ENCODE measurements at places on chromosomes 1 and 21.
A peak's percentile ranks its signal among the peaks of the same experiment; 100 is the strongest.

GRCh38 chr1:158037008-158037865, 43.8 kb downstream of the KIRREL1 start:
- no peak for DNase-seq

DNA sequence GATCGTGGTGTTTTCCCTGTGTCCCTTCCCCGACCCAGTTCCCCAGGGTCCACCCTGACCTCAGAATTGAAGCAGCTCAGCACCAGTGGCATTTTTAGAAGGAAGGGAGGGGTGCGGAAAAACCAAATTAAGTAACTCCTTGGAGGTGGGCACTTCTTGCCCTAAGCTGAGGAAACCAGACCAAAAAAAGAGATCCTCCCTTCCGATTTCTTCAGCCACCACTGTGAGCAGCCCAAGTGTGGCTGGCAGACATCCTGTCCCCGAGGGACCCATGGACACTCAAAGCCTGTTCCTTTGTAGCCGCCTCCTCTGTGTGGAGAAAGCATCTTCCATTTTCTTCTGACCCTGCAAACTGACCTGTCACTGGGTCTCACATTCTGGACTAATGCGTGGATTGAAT, 31.3 kb downstream of the KIRREL1 start:
- DNase-seq, result no peak

DNA sequence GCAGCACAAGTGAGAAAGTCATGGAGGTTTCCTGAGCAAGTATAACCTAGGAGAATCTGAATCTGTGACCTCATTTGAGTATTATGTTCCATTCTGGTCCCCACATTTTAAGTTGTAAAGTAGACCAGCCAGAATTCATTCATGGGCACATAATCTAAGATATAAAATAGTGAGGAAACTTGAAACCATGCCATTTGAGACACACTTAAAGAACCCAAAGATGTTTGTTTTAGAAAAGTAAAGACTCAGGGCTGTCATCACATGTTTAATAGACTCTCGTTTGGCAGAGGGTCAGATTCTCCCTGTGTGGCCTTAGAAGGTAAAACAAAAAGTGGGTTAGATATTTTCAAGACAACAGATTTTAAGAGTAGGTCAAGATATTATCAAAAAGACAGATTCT, 6.4 kb downstream of the SZT2 start:
- DNase-seq, result no peak

GRCh38 chr1:35807614-35808449, at the start of gene AGO4:
AGO4 (plus strand) TSS chr1:35808016; CDS start chr1:35808417, 401 bp downstream.
- DNase-seq, result peak; percentile 68

DNA sequence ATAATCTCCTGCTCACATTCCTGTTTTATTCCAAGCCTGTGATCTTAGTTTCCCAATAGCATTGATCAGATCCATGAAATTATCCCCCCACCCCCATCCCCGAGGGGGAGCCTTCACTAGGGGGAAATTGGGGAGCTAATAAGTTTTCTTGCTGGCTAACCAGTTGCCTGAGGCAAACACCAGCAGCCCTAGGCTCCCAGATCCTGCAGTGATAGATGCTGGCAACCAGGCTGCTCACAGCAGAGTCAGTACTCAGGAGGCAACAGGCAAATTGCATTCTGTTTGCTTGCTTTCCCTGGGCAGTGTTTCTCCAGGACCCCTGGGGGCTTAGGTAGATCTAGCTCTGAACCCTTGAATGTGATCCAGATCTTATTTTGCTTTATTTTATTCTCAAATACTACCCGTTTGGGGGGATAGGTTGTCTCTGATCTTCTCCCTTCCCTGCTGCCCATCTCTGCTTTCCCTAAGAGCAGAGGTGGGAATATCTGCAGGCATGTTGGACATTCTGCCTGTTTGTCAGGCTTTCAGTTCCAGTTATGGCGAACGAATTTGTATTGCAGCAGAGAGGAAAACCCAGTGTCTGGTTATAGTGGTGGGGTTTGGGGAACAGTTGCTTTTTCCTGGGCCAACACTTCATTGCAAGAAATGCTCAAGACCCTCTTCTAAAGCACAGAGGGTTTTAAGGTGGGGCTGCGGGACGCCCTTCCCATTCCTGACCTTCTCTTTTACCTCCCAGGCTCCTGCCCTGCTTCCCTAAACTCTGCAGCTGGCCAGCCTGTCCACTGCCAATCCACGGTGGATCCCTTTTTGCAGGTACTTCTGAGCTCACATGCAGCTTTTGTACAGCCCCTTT, 289.8 kb upstream of the PLXNA2 start:
- DNase-seq, result no peak

DNA sequence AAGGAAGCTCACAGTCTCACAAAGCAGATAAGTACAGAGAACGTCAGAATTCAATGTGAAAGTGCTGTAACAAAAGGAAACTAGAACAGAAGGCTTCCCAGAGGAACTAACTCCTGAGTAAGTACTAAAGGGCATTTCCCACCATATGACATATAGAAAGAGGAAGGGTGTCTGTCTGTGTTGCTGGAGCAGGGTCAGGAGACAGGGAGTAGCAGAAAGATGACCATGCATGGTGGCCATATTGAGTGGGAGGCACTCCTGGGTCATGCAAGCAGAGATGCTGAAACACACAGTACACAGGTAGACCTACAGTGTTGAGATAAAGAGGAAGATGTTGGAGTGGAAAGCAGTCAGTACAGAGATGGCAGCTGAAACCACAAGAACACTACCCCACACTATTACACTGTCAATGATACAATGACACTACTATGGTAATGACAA, 47.3 kb downstream of the SLC25A24 start:
- no peak for DNase-seq

DNA sequence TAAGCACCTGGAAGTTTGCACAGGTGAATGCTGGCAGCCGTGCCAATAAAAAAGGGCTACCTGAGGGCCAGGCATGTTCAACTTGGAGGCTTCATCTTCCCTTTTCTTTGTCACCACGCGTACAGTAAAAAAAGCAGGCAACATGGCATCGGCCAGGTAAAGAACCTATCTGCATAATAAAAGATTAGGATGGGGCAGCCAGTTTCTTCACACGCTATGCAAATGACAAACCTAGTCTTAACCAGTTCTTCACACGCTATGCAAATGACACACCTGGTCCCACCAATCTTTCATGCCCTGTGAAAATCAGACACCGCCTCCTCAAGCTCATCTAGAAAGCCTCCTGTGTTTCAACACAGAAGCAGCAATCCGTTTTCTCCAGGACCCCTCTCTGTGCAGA, 413.4 kb downstream of the HLX start:
- no peak for DNase-seq

- DNase-seq, result no peak
These were observed 81.9 kb downstream of the FGGY start for GRCh38 chr1:59378621-59379370.

GRCh38 chr21:42521384-42521783, 7.7 kb downstream of the SLC37A1 start:
- no peak for DNase-seq

DNA sequence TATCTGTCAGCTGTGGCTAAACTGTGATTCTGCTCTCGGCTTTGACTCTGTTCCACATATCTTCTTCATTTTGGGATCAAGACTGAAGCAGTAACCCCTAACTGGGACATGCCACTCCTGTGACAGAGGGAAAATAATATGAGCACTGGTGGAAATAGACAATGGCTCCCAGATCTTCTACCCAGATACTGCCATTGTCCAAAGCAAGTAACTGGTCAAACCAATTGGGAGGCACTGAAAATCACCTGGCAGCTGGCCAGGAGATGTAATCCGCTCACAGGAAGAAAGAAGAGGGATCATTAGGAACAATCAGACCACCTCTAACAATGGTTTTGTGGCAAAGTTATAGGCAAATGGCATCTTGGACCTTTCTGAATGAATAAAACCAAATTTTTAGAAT, 10.7 kb downstream of the SNX7 start:
- no peak for DNase-seq

DNA sequence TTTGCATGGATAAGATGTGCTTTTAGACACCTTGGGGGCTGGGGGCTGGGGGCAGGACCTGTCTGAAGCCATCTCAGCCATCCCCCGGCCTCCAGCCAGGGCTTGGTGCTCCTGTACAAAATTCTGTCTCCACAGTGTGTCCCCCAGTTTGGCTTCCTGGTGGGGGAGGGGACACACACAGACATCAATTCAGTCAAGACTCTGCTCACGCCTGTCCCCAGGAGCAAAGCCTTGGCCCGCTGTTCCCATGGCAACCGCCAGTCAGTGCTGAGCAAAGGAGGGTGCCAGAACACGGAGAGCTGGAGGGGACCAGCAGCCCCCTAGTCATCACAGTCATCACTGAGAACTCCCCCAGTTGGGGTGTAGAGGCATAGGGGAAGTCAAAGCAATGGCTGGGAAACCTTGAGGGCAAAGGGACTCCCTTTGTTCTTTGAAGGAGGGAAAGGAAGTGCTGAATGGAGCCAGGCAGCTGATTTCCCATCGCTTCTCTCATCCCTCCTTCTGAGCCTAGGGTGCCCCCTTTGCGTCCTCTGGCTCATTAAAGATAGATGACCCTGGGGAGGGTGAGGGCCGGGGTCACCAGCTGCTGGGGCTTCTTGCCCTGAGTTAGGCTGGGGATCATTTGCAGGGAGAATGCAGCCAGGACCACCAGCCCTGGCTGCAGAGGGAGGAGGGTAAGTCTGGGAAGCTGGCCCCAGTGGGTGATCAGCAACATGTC, 134.9 kb upstream of the IPO9 start:
- DNase-seq, result no peak

- DNase-seq, result no peak
These were observed 30.9 kb downstream of the PDE9A start for GRCh38 chr21:42684109-42684916.

DNA sequence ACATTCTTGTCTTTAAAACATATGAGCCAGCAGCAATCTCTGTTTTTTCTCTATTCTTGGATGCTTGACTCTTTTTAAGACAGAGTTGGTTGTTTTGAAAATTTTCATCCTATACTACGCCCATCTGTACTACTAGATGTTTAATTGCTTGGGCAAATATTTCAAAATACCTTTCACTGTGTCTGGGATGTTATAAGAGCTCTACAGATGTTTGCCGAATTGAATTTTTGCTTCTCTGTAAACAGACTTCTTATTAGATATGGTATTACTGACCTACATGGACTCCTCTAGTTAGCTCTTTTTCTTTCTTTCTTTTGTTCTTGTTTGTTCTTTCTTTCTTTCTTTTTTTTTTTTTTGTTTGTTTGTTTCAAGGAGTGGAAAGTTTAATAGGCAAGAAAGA, 345.1 kb downstream of the ST6GALNAC3 start:
- DNase-seq, result no peak

GRCh38 chr1:165829888-165830287, 2.5 kb downstream of the UCK2 start:
- no peak for DNase-seq

DNA sequence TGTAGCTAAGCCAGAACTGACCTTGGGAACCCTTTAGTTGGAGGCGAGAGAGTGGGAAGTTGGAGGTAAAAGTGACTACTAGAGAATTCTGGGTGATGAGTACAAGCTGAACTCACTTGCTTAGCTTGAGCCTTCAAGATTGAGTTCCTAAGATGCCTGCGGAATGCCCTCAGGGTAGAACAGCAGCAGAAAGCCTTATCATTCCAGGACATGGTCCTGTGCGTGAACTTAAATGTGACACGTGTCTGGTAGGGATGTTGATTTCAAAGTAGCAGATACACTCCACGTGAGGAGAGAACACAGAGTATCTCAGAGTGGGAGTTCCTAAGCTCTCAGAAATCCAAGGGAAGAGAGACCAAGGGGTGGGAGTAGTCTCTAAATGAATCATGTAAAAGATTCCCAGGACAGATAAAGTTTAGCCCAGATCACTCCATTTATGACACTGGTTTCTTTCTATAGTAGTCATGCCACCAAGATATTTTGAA, 60.1 kb downstream of the KCNK1 start:
- no peak for DNase-seq

GRCh38 chr1:44016890-44017400, 14.3 kb downstream of the SLC6A9 start:
- DNase-seq, result no peak

- no peak for DNase-seq
These were observed 41.9 kb upstream of the EPS8L3 start for GRCh38 chr1:109805486-109806165.

- DNase-seq, result no peak
These were observed 1595.2 kb downstream of the KCNT2 start for GRCh38 chr1:195012995-195013394.

DNA sequence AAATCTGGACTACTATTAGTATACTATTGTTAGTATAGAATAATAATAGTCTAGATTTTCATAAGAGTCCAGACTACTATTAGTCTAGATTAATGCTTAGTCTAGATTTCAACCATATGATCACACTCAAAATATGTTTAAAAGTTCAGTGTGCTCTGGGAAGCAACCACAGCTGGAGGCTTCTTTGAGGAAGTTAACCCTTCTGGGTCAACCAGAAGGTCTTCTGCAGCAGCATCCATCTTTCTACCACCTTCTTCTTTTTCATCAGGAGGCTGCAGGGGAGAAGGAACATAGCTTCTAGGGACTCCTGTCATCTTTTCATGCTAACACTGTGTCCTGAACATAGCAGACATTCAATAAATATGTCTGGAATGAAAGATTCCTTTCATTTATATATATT, 51.2 kb upstream of the DNAJC6 start:
- DNase-seq, result no peak

DNA sequence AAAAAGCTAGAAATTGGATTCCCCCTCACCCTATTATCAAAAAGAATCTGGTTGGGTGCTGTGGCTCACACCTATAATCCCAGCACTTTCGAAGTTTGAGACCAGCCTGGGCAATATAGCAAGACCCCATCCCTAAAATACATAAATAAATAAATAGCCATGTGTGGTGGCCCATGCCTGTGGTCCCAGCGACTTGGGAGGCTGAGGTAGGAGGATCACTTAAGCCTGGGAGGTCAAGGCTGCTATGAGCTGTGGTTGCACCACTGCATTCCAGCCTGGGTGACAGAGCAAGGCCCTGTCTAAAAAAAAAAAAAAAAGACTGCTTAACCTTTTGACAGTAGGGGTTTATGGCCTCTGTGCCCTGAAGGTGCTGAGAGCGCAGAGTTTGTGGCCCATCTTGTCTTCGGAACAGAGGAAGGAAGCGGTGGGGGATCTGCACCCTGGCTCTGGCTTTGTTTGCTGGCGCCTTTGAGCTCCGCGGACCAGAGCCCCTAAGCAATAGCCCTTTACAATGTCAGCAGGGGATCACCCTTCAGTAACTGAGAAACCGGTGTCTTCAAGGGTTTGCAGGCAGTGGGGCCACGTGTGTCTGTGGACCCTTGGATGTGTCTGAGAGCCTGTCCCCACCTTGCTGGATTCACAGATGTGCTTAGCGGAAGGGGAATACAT, 22.1 kb downstream of the SLC2A7 start:
- DNase-seq, result no peak

GRCh38 chr1:55512466-55512865, 297.3 kb upstream of the USP24 start:
- DNase-seq, result no peak
